Upper lobe of right lung (tissue), 1 donor: ENCODE measurements at places on chromosomes 1 and 21.

GRCh38 chr1:212433577-212434462 lies 1.1 kb downstream of the NENF start:
- no peak for DNase-seq

- peak; percentile 87 for DNase-seq
Measured at GRCh38 chr1:157240495-157241184, 102.4 kb upstream of the ETV3 start.

DNA sequence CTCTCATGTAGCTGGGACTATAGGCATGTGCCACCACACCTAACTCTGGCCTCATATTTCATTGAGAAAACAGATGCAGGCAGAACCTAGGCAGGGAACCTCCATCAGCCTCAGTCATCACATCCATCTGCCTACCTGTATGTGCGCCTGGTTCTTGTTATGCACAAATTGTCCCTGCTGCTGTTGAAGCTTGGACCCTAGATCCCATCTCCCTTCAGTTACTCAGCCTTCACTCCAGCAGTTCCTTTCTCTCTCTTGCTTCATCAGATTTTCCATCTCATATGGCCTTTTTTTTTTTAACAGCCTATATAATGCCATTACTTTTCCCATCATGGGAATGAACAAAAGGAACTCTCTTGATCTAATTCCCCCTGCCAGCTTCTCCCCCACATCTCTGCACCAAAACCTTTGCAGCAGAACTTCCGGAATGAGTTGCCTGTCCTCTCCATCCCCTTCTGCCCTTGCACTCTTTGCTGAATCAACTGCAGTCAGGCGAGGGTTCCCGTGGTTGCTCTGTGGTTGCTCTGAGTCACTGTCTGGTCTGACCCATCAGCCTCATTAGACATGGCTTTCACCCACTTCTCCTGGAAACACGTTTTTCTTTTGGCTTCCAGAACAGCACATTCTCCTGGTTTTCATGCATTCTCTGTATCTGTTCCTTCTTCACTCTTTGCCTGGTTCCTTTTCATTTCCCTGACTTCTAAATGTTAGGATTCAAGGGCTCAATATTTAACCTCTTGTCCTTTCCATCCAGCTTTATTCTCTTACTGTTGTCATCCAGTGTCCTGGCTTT lies 41.5 kb downstream of the UBE4B start:
- peak; percentile 68 for DNase-seq

DNA sequence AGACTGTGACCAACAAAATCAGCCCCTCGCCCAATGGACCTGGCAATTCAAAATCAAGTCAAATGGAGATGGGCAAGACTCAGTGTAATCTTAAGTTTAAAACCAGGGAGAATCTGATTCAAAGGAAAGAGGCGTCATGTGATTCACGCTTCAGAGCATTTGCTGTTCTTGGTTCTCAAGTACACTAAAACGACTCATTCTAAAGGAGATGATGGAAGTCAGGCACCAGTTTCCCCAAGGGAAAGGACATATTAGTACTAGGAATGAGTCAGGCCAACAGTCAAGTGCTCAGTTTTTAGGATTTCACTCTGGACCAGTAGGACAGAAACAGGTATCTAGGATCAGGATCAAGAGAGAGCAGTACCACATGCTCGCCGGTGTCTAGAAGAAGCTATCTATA lies 429.6 kb downstream of the PLPP3 start:
- no peak for DNase-seq

- no peak for DNase-seq
Measured at GRCh38 chr1:222140206-222140605, 398.3 kb upstream of the DUSP10 start.

- no peak for DNase-seq
Measured at GRCh38 chr1:241118049-241118448, 239.0 kb downstream of the RGS7 start.

GRCh38 chr21:25980710-25981109 lies 189.9 kb downstream of the APP start:
- no peak for DNase-seq

- no peak for DNase-seq
Measured at GRCh38 chr21:46221664-46222435, 6.7 kb downstream of the LSS start.

DNA sequence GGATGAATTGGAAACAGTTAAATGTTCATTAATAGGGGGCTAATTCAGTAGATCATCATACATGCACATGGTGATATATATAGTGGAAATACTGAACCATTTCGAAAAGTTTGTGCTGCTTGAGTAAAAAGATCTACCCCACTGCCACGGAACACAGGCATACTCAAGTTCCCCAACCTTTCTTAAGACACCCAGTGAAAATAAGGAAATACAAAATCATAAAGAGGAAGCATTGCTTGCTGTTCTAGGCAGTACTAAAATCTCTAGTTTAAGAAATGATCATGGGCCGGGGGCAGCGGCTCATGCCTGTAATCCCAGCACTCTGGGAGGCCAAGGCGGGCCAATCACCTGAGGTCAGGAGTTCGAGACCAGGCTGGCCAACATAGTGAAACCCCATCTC lies 37.6 kb upstream of the KIRREL1 start:
- DNase-seq, result no peak

- DNase-seq, result no peak
Measured at GRCh38 chr1:58011978-58012377, 534.5 kb downstream of the OMA1 start.

DNA sequence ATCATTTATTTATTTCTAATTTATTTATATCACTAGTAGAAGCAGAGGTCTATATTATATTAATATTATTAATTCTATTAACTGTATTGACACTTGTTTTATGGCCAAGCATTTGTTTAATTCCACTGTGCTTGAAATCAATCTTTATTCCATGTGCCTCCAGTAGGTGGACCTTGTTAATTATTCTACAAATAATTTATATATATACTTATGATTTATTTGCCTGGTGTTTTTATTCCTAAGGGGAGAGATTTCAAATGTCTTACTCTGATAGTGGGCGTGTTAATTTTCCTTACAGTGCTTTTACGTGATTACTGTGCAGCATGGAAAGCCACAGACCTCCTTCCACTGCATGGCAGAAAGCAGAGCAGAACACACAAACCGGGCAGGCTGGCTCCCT lies 17.5 kb upstream of the OR6N2 start:
- no peak for DNase-seq

GRCh38 chr1:11531943-11532342 lies 53.0 kb downstream of the DISP3 start:
- peak; percentile 35 for DNase-seq

GRCh38 chr1:9689011-9689706 lies 37.6 kb downstream of the PIK3CD start:
- DNase-seq, result peak; percentile 93

GRCh38 chr1:116857092-116857491 lies 52.6 kb upstream of the PTGFRN start:
- DNase-seq, result no peak

DNA sequence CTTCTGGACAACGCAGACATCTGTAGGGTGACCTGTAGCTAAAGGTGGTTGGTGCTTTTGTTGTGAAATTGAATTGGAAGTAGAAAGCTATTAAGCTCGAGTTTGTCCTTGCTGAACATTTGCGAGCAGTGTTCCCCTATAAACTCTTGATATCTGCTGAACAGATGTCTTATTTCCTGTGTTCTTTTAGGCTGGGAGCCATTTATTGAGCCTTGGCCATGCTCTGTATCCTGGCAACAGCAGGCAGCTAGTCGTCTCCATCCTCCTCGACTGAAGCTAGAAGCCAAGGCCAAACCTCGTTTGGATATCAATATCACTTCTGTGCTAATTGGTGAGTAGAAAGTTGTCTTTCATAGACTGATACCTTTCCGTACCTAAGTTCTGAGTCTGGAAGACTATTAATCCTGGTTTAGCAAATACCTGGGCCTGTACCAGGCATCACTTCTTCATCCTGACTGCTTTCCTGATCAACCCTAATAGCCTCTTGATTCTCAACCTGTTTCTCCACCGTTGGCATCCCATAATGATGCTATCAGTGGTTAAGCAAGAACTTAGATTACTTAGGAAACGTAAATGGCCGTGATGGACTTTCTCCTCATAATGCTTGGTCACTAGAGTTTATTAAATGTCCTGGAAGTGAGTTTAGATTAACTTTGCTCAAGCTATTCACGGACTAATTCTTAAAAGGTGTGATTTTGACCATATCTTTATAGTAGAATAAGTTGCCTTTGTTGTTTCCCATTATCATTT lies 103.4 kb downstream of the VPS13D start:
- no peak for DNase-seq

GRCh38 chr21:34730194-34730593 lies 61.4 kb downstream of the CLIC6 start:
- no peak for DNase-seq

DNA sequence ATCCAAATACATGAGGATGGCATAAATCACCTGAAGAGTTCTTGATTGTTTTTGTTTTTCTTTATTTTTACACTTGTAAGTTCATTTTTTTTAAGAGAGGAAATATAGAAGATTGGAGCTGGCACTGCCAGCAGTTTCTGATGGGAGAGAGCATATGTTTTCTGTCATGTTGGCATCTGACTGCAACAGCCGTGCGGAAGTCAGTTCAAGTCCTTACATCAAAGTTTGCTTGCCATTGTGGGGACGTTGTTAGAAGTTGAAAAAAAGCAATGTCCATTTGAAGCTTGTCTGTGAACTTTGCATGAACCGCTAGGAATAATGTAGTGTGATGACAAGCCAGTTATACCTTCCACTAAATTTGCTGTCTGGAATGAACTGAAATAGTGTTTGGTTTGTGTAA lies 126.5 kb upstream of the USH2A start:
- no peak for DNase-seq

DNA sequence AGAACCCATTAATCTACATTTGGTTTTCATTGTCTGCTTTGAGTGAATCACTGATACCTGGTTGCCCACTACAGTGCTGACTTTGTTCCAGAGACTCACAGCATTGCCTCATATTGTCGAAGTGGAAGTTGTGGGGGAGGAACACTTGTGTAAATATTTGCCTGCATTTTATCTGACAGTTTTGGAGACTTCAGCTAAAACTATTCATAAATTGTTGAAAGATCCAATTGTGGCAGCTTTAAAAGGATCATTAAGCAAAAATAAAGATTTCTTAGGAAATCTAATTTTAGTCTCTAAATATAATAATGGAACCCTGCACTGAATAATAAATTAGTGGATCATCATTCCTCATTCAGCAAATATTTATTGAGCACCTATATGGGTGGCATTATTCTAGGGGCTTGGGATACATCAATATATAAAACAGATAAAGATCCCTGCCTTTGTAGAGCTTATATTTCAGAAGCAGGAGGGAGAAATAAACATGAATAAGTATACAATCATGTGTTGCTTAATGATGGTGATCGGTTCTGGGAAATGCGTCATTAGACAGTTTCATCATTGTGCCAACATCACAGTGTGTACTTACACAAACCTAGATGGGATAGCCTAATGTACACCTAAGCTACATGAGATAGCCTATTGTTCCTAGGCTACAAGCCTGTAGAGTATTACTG lies 73.5 kb downstream of the OSBPL9 start:
- DNase-seq, result no peak

- DNase-seq, result no peak
Measured at GRCh38 chr1:9256332-9256731, 21.8 kb downstream of the H6PD start.

GRCh38 chr1:214548988-214549387 lies 2.4 kb downstream of the PTPN14 start:
- DNase-seq, result no peak

DNA sequence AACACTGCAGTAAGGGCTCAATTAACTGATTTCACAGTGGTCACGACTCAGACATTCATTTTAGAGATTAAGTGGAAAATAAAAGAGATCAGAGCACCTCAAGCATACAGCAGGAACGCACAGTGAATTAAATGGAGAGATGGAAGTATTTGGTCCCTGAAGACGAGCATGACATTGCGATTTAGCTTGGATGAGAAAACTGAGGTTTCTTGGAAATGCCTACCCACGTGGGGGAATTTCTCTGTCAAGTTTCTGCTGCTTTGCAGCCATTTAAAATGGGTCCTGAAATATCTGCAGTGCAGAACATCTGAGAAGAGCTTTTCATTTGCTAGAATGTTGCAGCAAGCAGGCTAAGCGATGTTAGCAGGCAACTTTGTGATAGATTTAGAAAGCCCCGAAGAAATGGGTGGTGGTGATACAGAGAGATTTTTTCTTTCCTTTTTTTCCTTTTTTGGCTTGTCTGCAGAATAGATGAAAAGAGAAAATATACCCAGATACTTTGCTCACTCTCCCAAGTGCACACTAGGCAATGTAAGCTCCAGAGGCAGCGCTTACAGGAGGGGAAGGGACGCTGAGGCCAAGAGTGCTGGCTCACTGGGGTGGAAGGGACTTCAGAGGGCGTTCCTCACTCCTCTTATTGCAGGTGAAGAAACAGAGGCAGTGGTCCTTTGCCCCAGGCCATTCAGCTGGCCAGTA lies 258.0 kb downstream of the KCNJ6 start:
- no peak for DNase-seq

- no peak for DNase-seq
Measured at GRCh38 chr21:26759731-26760130, 85.5 kb downstream of the ADAMTS1 start.

DNA sequence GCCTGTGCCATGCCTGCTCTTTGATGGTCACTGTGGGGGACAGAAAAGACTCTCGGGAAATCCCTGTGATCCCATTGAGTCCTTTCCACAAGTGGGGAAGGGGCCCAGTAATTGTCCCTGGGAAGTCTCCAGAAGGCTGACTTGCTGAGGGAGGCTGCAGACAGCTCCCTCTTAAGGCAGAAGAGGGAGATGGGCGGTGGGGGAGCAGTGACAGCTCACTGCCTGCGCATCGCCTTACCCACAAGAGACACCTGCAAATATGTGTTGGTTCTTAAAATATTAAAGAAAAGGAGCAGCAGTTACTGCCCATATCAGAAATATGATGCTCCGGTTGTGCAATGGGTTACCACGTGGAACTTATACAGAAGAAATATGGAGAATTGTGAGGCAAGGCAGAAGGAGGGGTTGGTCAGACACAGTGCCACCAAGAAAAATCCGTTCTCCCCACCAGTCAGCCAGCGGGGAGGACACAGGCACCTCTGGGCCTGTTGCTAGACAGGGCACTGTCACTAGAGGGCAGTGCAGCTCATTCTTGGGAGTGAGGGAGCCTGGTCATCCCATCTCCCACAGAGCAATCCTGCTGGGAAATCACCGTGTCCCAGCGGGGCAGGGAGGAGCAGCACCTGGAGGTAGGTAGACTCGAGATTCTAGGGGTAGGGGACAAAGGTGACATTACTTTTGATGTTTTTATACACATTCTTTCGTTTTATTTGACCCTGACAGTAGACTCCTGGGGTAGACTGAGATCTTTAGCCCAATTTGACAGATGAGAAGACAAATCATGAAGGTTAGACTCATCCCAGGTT lies 6.9 kb upstream of the CAMK1G start:
- DNase-seq, result peak; percentile 80

GRCh38 chr1:203582568-203582967 lies 44.1 kb upstream of the ATP2B4 start:
- DNase-seq, result no peak

DNA sequence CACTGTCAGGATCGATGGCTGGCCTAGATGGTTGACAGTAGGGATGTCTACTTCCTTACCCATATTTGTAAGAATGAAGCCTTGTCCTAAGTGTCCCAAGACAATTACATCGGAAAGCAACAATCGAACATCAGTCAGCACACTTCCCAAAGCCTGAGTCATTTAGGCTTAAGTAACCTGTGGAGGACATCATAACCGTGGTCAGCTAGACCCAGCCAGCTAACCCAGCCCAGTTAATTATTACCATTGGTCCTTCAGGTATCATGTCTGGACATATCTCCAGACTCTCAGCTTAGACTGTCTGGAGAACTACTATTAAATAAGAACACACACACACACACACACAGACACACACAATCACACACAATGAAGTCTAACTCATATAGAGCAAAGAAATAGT lies 264.7 kb downstream of the TRABD2B start:
- DNase-seq, result no peak

GRCh38 chr1:59432531-59433439 lies 135.9 kb downstream of the FGGY start:
- DNase-seq, result no peak
